ENCODE measurements at places on chromosomes 4 and X.

DNA sequence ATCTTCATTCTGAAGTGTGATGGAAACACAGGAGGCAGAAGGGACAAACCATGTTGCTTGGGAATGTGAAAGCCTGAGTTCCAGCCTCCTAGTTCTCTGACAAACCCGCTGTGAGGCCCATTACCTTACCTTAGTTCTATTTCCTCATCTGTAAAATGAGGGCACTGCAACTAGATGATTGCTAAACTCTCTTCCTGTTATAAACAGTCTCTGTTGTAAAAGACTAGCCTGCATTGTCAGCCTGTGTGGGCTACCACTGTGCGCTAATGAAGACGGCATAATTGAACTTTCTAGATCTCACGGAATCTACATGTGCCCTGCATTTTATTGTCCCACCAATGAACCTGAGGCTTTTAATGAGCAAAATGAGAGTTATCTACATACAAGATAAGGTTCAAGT is 147.2 kb downstream of the AFF2 start:
- no peak for DNase-seq

GRCh38 chr4:77621254-77621653 is 15.6 kb downstream of the CXCL13 start:
- DNase-seq: no peak

GRCh38 chrX:139889760-139890159 is 43.1 kb downstream of the ATP11C start:
- DNase-seq: no peak

GRCh38 chr4:141853091-141853764 is 216.8 kb downstream of the IL15 start:
- no peak for DNase-seq

- no peak for DNase-seq
Observed at GRCh38 chr4:158333820-158334219, 123.5 kb downstream of the TMEM144 start.

DNA sequence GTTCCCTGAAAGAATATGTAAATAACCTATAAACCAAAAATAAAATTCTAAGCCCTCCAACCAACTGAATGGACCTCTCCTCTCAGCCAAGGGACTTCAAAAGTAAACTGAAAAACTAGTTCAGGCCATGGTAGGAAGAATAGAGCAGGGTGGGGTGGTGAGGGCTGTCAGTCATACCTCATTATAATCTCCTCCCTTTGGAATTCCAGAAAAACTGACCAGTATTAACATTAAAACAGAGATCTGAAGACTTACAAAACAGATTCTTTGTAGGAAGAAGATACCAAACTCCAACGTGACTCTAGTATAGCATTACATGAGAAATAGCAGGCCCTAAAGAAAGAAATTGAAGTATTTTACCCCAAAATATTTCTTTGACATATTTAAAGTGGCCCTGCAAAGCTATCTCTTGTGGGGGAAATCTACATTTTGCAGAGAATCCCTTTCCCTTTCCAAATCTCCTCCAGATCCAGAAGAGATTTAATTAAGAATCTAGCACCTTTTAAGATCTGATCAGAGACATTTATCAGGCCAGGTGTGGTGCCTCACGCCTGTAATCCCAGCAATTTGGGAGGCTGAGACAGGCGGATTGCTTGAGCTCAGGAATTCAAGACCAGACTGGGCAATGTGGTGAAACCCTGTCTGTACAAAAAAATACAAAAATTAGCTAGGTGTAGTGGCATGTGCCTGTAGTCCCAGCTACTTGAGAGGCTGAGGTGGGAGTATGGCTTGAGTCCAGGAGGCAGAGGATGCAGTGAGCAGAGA is 15.1 kb downstream of the TBC1D9 start:
- DNase-seq: no peak

- no peak for DNase-seq
Observed at GRCh38 chrX:108722561-108722960, 13.8 kb downstream of the IRS4 start.

DNA sequence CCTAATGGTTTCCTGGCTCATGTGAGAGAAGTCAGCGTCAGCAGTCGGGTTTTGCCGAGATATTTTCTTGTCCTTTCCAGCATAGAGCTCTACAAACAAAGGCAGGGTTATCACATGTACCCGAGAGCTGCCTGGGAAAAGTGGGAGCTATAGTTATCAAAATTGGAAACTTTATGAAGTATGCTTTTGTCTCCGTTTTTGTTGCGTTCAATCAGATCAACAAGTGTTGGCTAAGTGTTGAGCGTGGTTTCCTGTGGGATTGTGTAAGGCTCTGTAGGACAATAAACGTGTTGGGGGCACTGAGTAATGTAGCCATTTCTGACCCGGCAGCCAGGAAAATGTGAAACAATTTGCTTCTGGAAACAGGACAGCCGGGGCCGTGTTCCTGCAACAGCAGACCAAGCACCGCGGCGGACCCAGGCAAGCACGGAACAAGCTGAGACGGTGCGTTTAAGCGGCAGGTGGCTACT is at the start of gene BMX:
BMX (plus strand) TSS at position 311 of the 470 bp plus-strand sequence. CDS start 7,547 bp downstream, outside the sequence.
- no peak for DNase-seq

DNA sequence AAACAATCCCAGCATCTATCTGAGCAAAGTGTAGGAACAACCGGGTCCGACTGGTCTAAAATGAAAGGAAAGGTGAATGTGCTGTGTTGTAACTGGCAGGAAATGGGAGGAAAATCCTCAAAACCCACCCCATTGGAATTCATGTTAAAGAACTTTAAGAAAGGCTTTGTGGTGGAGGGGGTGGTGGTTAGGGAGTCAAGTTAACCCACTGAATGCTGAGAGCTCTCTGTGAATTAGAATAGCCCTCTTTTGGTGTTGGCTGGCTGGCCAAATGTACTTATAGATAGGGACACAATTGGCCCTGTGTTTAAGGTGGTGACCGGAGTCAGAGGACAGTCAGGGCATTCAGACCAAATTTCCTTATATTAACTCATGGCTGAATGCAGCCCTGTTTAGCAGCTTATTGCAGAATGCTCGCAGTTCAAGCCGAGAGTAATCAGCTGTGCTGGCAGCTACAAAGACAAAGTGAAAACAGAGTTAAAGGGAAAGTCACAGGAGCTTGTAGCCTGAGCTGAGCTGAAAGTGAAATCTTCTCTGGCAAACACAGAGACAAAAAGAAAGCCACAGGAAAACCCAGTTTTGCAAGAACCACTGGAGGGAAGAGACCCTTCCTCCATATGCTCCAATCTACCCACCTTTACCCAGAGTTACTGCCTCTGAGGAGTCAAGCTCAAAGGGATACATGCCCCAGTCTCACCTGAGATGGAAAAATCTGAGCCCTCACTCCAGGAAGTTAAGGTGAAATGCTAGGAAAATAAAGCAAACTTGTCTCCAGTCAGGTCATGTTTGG is 38.5 kb upstream of the UGT2B7 start:
- DNase-seq: no peak

- no peak for DNase-seq
Observed at GRCh38 chr4:157576671-157577217, 356.2 kb downstream of the GRIA2 start.

DNA sequence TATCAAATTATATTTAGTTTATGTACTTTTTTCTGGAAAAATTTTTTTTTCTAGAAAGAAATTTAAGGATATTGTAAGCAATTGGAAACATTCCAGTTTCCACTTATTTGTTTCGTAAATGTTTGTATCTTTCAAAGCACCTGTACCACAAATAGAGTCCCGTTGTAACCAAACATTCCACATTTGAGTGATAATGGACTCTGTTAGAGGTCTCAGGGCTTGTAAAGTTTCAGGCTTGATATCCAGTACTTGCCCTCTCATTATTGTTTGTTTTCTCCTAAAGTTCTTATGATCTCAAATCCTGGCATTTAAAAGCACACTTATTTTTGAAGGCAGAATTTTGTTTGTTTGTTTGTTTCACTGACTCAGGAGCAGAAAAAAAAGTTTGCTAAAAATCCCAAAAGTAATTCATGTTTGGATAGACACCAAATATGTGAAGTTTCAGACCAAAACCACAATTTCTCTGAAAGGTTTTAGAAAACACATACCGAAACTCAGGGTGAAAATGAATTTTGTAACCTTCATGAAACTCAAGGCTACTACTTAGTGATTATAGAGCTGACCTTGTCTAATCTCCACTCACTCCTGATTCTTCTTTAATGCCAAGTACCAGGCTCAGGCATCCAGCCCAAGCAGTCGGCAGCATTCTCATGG is 5.7 kb upstream of the TMEM192 start:
- no peak for DNase-seq

GRCh38 chrX:112913807-112914206 is 73.2 kb upstream of the AMOT start:
- no peak for DNase-seq

DNA sequence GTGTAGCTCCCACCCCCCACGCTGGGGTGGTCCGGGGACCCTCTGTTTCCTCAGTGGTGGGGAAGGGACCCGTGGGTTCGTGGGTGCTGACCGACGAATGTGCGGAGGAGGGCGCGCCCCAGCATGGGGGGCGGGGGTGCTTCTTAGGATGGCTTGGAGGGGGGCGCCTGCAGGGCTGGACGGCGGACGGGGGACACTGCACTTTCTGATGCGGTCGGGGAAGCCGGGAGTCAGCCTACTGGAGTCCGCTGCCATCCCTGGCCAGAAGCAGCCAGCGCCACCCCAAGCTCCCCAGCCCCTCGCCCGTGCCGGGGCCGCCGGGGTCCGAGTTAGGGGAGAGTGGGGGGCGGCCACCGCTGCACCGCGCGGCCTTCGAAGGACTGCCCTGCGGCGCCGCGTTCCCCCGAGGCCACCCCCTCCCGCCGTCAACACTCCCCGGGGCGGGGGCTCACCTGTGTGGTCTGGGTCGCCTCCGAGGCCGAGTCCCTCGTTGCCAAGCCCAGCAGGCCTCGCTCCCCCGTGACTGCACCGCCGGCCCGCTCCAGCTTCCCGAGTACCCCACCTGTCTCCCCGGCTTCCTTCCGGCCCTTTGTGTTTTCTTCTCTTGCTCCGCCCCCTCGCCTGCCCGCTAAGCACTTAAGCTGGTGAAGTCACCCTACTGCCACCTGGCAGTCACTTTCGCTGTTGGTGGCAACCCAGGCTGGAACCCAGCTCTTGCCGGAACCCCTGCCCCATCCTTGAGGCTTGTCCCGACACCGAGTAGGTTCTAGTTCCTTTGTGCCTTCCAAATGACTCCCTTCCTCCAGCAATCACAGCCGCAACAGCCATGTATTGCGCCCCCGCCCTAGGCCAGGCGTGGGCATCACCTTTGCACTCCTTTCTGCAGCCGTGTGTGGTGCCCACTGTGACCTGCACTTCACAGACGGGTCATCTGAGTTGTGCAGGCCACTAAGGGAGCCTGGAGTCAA is at the start of gene OCIAD2:
OCIAD2 (minus strand) TSS at position 569 of the 968 bp plus-strand sequence. CDS start 2,225 bp downstream, outside the sequence.
- DNase-seq: peak; percentile 85

DNA sequence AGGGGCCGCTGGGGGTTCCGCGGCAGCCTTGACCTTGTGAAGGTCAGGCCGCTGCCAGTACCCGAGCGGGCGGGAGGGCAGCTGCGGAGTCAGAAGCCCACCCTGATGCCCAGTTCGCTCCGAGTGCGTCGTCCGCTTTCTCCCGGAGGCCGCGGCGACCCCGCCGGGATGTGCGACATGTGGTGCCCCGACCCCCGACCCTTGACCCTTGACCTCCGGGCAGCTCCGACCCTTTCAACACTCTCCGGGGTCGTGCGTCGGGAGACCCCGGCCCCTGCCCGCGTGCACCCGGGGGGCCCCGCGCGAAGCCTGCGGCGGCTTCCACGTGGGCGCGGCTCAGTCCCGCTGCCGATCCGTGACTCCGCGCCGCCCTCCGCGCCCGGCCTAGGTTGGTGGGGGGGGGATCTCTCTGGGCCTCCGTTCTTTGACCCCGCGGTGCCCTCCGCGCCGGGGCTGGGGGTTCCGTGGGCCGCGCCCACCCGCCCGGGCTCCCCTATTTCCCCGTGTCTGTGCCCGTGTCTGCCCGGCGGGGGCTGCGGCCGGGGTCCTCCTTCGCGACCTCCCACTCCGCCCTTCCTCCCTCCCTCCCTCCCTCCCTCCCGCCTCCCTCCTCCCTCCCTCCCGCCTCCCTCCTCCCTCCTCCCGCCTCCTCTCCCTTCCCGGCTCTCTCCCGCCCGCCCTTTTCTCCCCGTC is 609 bp upstream of the SLC25A6 start:
- DNase-seq: peak; percentile 69

DNA sequence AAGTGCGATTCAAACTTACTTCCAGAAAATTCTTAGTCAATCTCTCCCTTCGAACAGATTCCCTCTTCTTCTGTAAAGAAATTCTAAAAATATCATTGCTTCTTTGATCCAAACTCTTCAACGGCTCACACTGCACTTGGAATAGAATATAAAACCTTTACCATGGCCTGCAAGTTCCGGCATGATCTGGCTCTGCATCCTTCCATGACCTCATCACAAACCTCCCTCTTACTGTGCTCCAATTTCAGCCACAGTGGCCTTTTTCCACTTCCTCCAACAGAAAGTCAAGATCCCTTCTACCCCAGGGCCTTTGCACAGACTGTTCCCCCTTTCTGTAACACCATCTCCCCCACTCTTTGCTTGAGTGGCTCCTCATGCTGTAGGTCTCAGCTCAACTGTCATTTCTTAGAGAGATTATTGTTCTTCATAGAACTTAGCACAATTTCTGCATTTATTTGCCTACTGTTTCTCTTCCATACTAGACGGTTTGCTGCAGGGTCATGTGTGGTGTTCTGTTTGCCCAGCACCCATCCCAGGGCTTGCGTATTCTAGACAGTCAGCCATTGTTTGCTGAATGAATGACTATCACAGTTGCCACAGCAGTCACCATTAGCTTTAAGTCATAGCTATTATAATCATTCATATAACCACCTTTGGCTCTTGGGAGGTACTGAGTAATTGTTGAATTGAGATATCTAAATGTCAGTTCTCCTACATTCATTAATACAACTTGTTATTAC is 1.9 kb upstream of the STOX2 start:
- DNase-seq: no peak

DNA sequence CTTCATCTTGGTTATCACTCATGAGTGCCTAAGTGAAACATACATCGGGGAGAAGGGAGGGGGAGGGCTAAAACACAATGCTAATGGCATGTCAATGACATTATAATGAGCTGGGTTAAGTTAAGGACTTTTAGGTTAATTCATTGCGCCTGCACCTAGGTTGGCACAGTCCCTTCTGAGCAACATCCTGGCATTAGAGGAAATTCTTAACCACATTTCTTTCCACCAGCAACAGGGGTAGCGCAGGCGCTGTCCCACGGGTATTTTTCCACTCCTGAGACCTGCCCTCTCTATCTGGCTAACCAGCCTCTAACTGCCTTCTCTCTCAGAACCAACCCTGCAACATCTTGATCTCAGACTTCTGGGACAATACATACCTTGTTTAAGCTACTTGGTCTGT is 39.0 kb upstream of the PROM1 start:
- peak; percentile 47 for DNase-seq

GRCh38 chr4:84915396-84915780 is 51.1 kb downstream of the WDFY3 start:
- no peak for DNase-seq

DNA sequence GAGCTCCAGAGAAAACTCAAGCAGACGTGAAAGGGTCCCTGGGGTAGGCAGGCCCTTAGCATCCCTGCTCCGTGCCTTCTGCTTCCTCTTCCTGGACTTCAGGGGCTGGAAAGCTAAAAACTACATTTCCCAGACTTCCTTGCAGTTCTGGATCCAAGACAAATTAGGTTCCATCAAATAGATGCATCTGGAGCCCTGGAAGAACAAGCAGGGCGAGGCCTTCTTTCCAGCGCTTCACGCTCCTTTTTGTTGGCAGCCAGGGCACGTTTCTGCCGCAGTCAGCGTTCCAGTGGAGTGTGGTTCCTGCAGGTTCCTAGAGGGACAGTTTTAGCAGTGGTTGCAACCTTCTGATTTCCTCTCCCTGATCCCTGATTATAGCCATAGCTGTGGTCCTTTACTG is 53.6 kb upstream of the MSX1 start:
- DNase-seq: no peak

- DNase-seq: no peak
Observed at GRCh38 chr4:93646233-93646930, 182.2 kb upstream of the ATOH1 start.

- DNase-seq: no peak
Observed at GRCh38 chr4:27007507-27007906, 146.9 kb downstream of the STIM2 start.
